Choroid plexus epithelial cell (primary cell): ENCODE measurements at places on chromosomes 3 and 15.

DNA sequence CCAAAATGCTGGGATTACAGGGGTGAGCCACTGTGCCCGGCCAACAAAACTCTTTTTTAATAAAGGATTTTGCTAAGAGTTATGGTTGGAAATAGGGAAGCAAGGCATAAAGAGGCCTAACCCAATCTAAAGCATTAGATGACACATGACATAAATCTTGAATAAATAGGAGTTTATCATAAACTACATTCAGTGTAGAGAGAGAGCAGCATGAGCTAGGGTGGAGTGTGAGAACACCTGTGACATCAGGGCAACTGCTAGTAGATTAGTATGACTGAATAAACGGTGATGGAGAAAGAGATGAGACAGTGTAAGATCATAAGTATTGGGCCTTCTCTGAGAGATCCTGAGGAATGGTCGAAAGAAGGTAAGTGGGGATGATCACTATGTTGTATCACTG is 63.7 kb downstream of the DPPA2 start:
- no peak for DNase-seq

GRCh38 chr3:134080761-134081160 is 51.0 kb upstream of the SLCO2A1 start:
- DNase-seq, result no peak

GRCh38 chr3:143362115-143362991 is 242.8 kb downstream of the CHST2 start:
- DNase-seq, result peak; percentile 14

DNA sequence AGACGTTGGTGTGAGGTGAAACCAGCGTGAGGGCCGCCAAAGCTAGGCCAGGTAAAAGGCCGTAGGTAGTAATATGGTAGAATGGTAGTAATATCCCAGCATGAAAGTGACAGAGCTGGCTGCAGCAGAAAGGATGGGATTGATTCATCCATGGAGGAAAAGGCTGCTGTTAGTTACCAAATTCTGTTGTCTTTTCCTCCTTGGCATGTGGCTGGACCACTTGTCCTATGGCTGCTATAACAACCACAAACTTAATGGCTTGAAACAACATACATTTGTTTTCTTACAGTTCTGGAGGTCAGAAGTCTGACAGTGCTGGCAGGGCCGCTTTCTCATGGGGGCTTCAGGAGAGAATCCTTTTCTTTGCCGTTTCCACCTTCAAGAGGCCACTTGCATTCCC is 47.8 kb upstream of the CHST2 start:
- no peak for DNase-seq

DNA sequence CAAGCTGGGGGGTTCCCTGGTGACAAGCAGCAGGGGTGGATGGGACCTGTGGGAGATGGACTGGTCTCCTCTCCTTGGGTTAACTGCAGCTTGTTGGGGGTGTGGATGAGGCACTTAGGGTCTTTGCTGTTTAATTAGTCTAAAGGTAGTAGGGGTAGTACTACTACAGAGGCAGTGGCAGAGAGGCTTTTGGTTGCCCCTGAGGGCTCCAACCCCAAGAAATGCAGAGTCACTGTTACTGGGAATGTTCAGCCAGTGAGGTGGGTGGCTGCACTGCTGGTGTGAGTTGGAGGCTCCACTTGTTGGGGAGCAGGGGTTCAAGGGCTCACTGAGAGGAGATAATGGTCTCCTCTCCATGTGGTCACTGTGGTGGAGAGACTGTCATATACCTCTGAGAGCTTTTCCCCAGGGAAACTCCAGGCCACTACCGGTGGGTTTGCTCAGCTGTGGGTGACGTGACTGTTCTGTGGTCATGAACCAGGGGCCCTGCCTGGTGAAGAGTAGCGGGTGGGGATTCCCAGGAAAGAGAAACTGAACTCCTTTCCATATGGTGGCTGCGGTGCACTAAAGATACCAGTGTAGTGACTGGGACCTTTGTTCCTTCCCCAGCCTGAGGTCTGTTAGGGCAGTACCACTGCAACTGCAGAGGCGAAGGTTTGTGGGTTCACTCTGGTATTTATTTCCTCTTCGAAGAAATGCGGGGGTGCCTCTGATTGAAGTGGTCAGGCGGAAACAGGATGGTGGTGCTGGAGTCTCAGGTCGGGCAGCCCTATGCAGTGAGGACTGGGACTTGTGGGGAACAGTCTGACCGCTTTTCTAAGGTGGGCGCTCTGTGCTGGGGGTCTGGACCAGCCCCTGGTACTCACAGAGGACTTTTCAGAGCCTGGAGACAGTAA is 68.9 kb upstream of the TNFSF10 start:
- DNase-seq, result no peak
